ENCODE measurements at places on chromosomes 7 and 10.
A peak's percentile ranks its signal among the peaks of the same experiment; 100 is the strongest.

DNA sequence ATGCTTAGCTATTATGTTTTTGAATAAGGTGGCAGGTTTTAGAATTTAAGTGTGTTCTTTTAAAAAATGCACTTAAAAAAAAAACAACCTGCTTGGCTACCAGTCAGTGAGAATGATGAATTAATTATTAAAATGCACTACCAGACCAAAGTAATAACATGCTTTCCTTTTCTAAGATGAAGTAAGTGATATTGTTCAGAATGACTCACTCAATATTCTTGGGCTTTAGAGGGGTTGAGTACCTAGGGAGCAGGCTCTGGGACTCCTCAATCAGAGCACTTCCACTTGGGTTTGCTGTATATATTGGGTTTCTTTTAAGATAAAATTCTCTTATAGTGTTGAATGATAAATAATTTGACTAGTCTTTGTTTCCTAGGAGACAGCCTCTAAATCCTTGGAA lies 8.6 kb downstream of the STAM start:
- DNase-seq, result no peak

- DNase-seq, result no peak
Measured at GRCh38 chr10:3750006-3750816, 34.8 kb downstream of the KLF6 start.

GRCh38 chr10:10247585-10247984 lies 770.1 kb upstream of the CELF2 start:
- DNase-seq, result no peak

GRCh38 chr10:43965918-43966570 lies 317.4 kb upstream of the ZNF32 start:
- DNase-seq, result no peak

DNA sequence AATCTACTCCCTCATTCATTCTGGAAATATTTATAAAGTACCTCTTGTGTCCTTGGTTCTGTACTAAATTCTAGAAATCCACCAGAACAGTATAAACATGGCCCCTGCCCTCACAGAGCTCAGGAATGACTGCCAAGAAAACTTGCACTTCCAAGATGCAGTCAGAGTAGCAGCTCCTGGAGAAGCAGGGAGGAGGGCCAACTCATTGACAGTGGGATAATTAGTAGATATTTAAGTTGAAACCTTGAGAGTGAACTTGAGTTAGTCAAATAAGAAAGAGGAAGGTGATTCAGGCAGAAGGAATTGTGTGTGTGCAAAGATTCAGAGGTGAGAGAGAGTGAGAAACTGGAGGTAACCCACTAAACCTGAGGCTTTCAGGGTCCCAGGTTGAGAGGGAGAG lies 182.2 kb upstream of the INHBA start:
- DNase-seq, result no peak

DNA sequence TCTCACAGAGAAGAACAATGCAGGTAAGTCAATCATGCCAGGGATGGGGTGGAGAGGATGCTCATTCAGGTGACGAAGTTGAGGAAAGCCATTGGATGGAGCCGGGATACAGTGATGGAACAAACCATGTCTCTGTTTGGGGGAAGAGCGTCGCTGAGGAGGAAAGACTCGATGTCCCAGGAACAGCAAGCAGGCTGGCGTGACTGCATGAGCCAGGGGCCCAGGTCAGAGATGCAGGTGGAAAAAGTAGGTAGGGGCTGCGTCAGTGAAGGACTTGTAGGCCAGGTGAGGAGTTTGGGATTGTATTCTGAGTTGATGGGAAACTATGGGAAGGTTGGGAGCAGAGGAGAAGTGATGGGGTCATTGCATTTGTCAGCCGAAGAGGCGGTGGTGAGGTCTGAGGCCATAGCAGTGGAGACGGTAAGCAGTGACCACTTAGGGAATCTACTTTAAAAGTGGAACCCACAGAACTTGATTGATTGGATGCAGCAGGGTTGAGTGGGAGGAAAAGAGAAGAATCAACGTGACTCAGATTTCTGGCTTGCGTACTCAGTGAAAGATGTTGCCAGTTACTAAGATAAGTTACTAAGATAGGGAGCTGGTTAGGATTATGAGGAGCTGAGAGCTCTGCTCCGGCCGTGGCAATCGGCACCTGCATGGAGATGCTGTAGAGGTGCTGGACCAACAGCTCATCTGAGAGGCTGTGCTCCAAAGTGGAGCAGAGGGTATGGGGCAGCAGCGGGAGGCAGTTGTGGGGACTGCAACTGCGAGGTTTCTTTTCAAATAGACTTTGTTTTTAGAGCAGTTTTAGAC lies 12.5 kb upstream of the IL2RA start:
- DNase-seq, result no peak

- DNase-seq, result no peak
Measured at GRCh38 chr10:100000109-100000644, 9.6 kb downstream of the DNMBP start.

GRCh38 chr7:137647905-137648565 lies 198.7 kb downstream of the DGKI start:
- DNase-seq, result no peak

- DNase-seq, result no peak
Measured at GRCh38 chr7:95546647-95547046, 49.7 kb downstream of the PDK4 start.

- peak; percentile 22 for DNase-seq
Measured at GRCh38 chr7:70614237-70615045, 517.5 kb upstream of the GALNT17 start.

GRCh38 chr7:17447728-17448478 lies 149.5 kb downstream of the AHR start:
- no peak for DNase-seq

- DNase-seq, result no peak
Measured at GRCh38 chr7:133053321-133053891, 28.5 kb downstream of the CHCHD3 start.

DNA sequence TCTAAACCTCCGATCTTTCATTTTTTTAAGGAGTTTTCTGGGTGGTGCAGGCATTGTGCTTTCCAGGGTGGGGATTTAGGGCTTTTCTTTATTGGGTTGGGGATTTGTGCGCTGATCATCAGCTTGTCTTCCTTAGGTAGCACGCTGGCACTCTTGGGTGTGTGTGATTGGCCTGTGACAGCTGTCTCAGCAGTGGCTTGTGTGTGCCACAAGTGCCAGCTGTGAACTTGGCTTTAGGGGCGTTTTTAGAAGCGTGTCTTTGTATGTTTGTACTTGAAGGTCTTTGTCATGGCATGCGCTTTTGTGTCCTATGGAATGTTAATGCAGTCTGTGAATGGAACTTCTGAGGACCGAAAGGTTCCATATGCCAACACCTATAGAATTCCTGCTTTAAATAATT lies 788 bp downstream of the AKAP9 start:
- DNase-seq, result peak; percentile 68

GRCh38 chr7:140653319-140654108 lies 12.9 kb upstream of the DENND2A start:
- peak; percentile 59 for DNase-seq

GRCh38 chr10:98224509-98224908 lies 43.5 kb downstream of the LOXL4 start:
- no peak for DNase-seq

DNA sequence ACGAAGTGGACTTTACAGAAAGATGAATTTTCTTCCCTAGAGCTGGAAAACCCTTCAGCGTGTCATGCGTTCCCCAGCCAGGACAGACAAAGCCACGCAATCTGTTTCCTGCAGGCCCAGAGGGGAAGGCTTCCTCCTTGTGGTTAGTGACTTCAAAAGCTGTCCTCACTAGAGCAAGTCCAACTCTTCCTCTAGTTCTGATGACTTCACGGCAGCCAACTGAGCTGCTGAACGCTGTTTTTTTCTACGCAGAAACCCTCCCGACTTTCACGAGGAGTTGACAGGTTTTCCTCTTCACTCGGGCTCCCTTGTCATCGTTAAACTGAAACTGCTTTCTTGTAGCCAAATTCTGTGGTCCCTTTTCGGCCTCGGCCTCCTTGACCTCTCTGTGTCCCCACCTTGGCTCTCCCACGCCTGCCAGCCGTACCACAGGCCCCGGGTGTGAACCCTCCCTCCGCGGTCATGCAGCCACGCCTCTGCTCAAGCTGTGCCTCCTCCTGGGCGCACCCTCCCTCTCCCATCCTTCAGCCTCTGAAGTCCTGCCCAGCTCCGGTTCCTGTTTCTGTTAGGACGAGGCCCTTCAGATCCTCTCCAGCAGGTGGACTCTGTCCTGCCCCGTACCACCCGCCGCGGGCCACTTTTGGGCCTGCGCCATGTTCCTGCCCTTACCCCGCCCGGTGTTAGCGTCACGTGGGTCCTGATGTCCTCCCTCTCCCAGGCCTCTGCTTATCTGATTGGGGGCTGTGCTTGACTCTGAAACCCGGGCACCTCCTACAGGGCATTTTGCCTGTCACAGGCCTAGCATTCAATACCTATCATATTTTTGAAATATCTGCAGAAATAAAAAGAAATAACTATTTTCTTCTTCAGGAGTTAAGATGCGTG lies 39.3 kb downstream of the CUX1 start:
- peak; percentile 92 for DNase-seq

- DNase-seq, result no peak
Measured at GRCh38 chr7:142614116-142614515, 135.2 kb upstream of the PRSS1 start.

- no peak for DNase-seq
Measured at GRCh38 chr7:151539088-151539671, 19.5 kb upstream of the RHEB start.

Measured in OCI-LY7 (cell line).